ENCODE measurements at places on chromosomes 6 and 20.

DNA sequence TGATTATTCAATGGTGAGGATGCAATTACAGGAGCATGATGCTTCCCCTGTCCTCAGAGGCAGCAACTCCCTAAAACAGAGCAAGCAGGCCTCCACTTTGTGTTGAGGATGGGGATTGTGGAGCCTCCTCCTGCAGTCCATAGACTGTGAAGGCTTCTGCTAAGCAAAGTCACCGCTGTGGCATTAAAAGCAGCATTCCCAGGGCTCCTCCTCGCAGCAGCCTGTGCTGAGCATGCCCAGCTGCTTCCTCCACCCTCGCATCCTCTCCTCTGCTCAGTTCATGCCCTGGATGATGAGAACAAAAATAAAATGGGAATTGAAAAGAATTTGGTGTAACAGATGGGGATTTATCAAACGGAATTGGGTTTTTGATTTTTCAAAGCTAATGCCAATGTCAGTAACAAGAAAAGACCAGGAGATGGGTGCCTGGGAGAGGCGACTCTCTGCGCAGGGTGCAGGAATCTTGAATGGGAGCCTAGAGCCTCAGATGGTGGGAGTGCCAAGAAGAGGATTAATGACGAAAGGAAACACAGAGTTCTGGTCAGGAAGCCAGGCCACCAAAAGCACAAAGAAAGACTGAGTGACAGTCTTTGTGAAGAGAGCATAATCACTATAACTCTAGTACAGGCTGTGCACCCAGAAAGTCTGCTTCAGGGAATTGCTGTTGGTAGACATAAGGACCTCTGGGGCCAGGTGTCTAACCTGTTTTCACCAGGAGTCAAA lies 347.6 kb downstream of the TPBG start:
- DNase-seq, result no peak

GRCh38 chr20:47466213-47466612 lies 35.5 kb upstream of the NCOA3 start:
- peak; percentile 48 for DNase-seq

GRCh38 chr6:169005166-169005565 lies 248.5 kb downstream of the THBS2 start:
- no peak for DNase-seq

- no peak for DNase-seq
These were observed 1028.9 kb downstream of the PHF3 start for GRCh38 chr6:64664480-64664879.

GRCh38 chr6:14072084-14072483 lies 45.5 kb upstream of the CD83 start:
- DNase-seq, result peak; percentile 24

GRCh38 chr6:37643851-37644672 lies 53.6 kb downstream of the MDGA1 start:
- DNase-seq, result no peak

DNA sequence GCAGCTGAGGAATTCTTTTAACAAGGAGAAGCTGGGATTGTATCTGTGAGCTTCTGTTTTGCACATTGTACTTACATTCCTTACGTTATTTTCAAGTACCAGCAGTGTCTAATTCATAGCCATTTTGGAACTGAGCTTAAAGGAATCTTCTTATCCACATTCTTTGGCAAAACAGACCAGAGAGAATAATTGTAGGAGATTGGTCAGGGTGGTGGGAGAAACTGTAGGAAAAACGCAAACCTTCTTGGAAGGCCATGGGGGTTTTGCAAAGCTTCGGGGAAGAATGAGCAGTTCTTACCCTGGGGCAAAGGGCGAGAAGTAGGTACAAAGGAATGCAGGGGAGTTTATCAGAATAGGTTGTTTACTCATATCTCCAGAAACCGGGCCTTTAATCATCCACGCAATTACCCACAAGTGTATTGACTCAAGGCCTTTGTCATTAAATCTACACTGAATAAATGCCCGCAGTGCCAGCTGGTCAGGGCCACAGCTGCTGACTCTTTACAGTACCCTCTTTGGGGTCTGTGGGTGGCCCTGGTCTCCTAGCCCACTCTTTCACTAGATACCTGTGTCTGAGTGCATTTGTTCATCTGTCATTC lies 39.6 kb upstream of the SPTLC3 start:
- DNase-seq, result peak; percentile 8

DNA sequence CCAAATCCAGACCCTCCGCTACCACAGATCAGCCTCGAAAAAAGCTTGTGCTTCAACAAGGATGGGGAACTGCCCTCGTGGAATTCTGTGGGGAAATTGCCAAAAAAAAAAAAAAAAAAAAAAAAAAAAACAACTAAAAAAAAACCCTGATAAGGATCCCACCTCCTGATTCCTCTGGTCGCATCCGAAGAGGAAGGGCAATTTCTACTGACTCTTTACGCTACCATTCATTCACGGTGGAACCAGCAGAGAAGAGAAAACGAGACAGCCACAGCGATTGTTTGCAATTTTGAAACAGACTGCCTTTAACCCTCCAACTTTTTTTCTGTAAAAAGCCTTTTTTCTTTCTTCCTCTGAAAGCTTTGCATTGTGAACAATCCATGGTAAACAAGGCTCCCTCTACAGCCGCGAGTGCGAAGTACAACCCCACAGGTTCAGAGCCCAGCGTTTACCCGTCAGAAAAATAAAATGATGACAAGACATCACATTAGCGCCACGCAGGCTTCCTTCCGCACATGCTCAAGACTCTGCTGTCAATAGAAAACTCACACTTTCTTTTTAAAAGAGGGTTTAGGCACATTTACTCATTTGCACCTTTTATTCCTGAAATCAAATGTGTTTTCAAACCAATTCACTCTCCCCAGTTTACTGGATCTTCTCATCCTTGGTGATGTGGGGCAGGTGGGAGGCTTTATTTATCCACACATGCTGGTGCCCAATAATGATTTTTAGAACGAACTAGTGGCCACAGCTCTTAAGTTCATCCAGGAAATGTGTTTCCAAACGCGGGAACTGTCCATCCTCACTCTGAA lies 100.0 kb downstream of the NOL4L start:
- peak; percentile 84 for DNase-seq

DNA sequence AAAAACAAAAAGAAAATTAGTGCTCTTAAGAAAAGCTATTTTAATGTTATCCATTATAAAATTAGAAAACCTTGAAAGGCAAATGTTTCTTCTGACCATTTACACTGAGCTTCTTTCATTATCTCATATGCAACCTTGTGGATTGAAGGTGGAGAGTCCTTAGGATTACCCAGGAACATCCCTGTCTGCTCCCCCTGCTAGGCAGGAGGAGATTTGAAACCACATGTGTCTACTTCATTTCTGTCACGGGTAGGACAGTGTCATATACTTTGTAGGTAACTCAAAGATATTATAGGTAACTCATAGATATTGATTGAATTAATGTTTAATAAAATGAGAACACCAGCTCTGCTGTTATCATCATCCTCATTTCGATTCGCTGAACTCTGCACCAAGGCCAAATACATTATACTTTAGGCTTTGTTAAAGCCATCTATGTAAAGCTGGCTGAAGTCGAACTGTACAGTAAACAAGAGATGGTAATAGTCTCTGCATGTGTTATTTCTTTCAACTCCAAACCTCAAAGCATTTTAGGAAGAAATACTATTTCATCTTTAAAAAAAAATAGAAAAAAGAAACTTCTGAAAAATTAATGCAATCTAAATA lies 49.5 kb downstream of the HDAC2 start:
- DNase-seq, result no peak

DNA sequence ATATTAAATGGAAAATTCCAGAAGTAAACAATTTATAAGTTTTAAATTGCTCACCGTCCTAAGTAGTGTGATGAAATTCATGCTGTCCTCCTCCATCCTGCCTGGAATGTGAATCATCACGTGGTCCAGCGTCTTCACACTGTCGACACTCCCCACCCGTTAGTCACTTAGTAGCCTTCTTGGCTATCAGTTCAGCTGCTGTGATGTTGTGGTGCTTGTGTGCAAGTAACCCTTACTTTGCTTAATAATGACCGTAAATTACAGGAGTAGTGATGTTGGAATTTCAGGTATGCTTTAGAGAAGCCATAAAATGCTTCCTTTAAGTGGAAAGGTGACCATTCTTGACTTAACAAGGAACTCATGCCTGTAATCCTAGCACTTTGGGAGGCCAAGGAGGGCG lies 25.2 kb downstream of the RIOK1 start:
- peak; percentile 68 for DNase-seq

DNA sequence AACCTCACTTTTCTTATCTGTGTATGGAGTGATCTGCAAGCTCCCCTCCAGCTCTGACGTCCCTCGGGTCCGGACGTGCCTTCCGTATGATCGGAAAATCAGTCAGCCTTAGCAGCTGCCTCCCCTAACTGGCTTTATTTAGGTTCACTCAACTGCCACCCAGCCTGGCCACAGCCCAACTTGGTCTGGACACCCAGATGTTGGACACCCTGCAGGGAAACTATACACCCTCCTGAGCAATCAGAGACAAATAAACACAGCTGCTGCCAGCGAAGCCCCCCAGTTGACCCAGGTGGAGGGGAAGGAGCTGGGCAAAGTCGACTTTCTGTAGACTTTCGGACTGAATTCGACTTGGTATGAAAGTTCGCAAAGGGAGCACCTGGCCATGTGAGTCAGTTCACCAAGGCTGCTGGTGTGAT lies 28.9 kb downstream of the TBC1D7 start:
- no peak for DNase-seq

DNA sequence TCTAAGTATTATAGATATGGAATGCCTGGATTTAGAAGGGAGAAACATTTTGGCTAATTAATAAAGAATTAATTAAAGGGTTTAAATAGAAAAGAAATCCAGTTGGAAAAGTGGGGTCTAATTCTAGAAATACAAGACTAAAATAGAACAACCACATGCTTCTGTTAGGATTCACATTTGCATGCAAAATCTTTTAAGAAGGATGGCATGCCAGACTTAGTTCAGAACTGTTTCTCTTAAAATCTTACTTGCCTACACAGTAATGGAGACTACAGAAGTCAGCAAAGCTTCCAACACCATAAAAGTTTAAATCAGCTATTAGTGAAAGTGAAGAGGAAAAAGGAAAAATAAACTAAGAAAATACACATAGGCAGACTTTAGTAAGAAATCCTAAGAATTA lies 32.7 kb upstream of the KATNA1 start:
- DNase-seq, result no peak

GRCh38 chr6:145756170-145756662 lies 20.9 kb upstream of the EPM2A start:
- peak; percentile 98 for DNase-seq

DNA sequence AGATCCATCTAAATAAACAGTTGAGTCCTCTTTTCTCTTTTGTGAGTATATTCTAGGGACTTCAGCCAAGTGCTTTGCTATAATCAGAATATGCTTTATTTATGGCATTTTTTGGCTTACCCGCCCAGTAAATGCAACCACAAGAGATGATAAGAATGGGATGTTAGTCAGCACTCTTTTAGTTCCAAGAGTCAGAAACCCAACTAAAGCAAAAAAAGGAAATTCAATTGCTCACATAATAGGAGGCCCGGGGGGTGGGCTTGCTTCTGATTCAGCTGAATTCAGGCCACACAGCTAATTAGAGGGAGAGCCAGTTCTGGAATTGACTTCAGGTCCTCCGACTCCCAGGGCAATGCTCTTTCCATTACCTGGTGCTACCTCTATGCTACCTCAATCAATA lies 250.6 kb downstream of the FARS2 start:
- peak; percentile 92 for DNase-seq

- peak; percentile 82 for DNase-seq
These were observed 33.0 kb downstream of the CARMIL1 start for GRCh38 chr6:25312034-25312620.

- peak; percentile 88 for DNase-seq
These were observed at the start of gene RPL7L1 for GRCh38 chr6:42879372-42880239. Gene RPL7L1 (plus strand): TSS chr6:42879616. CDS start chr6:42879911, 295 bp downstream.

Measured in fibroblast of upper back skin (primary cell).